ENCODE measurements at places on chromosomes 5 and 9.

GRCh38 chr9:84207491-84207951 is 133.0 kb downstream of the SLC28A3 start:
- no peak for DNase-seq

DNA sequence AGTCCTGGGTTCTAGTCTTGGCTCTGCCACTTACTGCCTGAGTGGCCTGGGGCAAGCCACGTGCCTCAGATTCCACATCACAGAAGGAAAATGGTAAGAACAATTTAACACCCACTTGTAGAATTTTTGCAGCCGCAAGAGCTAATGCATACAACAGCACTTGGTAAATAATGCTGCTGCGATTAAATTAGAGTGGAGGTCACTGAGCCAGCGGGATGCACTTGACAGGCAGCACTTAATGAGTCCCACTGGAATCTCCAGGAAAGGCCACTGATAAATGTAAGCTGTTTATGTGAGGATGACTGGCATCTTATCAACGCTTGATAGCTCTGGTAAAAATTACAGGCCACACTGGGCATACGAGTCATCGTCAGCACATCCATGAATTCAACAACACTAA is 59.4 kb upstream of the UBTD2 start:
- DNase-seq = no peak

GRCh38 chr5:172437445-172438318 is 16.6 kb downstream of the SH3PXD2B start:
- DNase-seq = no peak

- no peak for DNase-seq
Observed at GRCh38 chr9:18999173-18999785, 33.7 kb downstream of the SAXO1 start.

- DNase-seq = no peak
Observed at GRCh38 chr5:16467363-16468219, 2.0 kb upstream of the ZNF622 start.

- no peak for DNase-seq
Observed at GRCh38 chr5:160869989-160870521, 18.0 kb upstream of the ATP10B start.

All from fibroblast of skin of left biceps (primary cell).